ENCODE measurements at places on chromosomes 1 and 21.

DNA sequence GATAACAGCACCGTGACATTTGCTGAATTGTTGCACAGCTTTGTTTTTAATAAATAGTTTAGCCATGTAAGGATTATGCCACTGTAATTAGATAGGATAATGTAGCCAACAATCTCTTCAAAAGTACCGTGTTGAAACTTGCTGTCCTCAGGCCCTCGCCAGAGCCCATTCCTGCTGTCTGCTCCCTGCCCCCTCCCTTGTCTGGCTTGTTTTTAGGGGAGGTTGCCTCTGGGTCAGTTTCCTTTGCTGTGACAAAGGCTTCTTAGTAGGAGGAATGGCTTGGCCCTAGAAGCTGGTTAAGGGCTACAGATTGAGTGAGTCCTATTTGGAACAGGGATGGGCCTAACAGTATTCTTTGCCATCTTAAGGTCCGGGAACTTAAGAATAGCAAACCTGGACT is 107.9 kb downstream of the LMO4 start:
- DNase-seq: no peak

- peak; percentile 14 for DNase-seq
These were observed 79.8 kb upstream of the ROR1 start for GRCh38 chr1:63693944-63694571.

- DNase-seq: no peak
These were observed 83.6 kb downstream of the ST6GALNAC3 start for GRCh38 chr1:76158126-76158525.

DNA sequence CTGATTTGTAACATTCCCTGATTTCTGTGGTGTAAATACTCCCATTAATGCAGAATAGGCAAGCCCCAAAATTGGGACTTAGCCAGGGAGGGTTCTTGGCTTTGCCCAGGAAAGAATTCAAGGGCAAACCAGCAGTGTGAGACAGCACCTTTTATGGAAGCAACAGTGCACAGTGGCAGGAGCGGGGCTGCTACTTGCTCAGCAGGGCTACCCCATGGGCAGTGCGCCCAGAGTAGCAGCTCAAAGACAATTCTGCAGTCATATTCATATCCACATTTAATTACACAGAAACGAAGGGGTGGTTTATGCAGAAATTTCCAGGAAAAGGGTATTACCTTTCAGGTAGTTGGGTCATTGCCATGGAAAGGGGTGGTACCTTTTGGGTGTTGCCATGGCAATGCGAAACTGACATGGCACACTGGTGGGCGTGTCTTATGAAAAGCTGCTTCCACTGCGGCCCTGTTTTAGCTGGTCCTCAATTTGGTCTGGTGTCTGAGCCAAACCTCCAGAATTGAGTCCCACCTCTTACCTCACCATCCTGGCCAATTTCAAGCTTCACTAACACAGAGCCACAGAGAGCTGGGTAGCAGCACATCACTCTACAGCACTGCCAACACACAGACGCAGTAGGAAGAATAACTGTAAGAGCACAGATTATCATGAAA is 35.9 kb downstream of the FHAD1 start:
- no peak for DNase-seq

DNA sequence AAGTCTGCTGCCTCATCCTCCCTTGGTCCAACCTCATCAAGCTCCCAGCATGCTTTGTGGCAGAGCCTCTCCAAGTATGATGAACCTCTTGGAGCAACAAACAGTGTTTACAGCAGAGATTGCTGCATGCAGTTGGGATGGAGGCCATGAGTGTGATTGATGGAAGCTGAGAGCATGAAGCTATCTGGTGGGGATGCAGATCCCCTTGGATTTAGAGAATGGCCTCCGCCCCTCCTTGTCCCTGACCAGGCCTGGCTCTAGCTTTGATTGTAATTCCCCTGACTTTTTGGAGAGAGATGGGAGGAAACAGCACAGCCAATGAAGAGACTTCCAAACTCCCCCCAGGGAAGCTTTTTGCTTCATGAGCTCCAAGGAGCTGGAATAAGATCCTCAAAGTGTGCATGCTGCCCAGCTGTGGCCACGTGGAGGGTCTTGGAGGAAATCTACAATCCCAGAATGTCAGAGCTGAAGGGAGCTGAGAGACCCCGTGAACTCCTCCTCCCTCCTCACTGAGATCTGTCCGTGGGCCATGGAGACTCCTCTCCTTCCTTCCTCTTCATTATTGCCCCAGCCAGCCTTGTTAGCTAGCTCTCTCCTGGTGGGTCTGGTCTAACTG is 165.3 kb upstream of the USP24 start:
- DNase-seq: no peak

GRCh38 chr1:116498789-116499628 is 71.8 kb downstream of the CD58 start:
- DNase-seq: peak; percentile 39

DNA sequence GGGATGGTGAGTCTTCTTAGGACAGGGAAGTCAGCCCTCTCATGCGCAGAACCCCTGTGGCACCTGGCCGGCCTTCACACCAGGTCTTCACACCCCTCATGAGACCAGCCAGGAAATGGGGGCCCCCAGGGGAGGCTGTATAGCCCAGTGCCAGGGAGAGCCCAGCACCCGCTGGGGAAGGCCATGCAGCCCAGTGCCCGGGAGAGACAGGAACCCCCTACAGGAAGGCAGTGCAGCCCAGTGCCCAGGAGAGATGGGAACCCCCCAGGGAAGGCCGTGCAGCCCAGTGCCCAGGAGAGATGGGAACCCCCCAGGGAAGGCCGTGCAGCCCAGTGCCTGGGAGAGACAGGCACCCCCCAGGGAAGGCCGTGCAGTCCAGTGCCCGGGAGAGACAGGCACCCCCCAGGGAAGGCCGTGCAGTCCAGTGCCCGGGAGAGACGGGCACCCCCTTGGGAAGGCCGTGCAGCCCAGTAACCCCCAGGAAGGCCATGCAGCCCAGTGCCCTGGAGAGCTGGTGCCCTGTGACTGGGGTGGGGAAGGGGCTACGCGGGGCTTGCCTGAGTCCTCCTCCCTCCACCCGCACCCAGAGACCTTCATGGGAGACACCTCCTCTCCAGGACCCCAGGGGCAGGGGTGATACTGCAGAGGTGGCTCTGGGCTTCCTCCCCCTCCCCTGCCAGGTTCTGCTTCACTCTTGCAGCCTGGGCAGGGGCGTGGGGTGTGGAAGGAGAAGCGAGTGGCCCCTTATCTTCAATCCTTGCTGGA is 110.5 kb upstream of the COL6A1 start:
- no peak for DNase-seq

- DNase-seq: no peak
These were observed 823 bp upstream of the KIF1B start for GRCh38 chr1:10209590-10209904.

- no peak for DNase-seq
These were observed 6.0 kb downstream of the GLIS1 start for GRCh38 chr1:53732912-53733317.

- DNase-seq: no peak
These were observed 322.5 kb upstream of the FAM78B start for GRCh38 chr1:166489356-166489669.

DNA sequence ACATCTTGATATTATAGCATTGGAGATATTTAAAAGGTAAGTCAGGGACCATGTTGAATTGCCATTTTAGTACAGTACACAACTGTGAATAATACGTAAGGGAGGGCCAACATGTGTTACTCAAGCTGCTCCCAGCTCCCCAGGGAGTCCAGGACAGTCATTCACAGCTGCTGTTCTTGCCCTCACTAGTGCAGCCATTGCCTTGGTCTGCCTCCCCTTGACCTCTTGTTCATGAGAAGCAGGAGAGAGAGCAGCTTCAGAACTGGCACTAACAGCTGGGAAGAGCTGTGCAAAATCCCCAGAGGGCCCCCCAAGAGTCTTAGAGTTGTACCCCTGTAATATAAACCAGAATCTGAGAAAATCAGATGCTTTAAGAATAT is 16.4 kb downstream of the TCEANC2 start:
- DNase-seq: no peak

GRCh38 chr1:229279242-229279641 is 8.3 kb downstream of the RAB4A start:
- DNase-seq: no peak

DNA sequence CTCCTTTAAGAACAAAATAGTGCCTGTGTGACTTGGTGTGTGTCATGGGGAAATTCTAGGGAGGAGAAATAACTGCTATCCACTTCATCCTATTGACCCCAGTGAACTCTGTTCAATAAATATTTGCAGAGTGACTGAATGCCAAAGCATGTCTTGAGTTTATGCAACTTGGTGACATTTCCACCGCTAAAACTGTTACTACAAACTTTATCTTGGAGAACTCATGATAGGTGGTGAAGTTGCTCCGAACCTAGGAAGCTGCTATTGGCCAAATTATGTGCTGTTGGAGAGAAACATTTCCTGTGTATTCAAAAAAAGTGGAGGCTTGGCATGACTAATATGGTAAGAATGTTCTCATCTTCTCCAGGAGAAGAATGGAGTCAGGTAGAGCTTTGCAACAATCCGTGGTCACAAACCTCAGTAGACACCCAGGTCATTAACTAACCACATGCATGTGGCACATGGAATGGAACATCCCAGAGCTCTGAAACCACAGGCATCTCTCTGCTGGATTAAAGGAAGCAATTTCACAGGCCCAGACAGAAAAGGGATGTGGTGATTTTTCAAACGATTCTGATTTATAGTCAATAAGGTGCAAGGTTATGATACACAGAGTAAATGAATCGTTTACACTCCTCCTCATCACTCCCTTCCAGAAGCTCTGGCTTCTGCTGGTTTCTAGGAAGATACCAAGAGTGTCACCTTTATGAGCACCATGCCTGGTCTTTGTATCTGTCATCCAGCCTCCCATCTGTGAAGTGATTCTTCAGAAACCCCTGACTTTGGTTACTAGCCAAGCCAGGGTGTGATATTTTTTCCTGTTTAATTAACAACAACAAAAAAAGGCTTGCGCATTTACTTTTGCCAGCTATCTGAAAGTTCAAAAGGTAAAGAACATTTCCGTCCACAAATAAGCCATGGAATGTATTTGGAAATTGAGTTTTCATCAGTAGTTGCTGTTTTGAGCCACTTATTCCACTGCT is 361.1 kb downstream of the TGFB2 start:
- DNase-seq: no peak

GRCh38 chr1:167165219-167165618 is 55.5 kb upstream of the POU2F1 start:
- no peak for DNase-seq

- no peak for DNase-seq
These were observed 4.7 kb downstream of the RNF220 start for GRCh38 chr1:44409757-44410156.

GRCh38 chr21:41506005-41506594 is 1.9 kb downstream of the TMPRSS2 start:
- DNase-seq: no peak

GRCh38 chr1:188270497-188270896 is 1441.7 kb downstream of the PLA2G4A start:
- DNase-seq: no peak

DNA sequence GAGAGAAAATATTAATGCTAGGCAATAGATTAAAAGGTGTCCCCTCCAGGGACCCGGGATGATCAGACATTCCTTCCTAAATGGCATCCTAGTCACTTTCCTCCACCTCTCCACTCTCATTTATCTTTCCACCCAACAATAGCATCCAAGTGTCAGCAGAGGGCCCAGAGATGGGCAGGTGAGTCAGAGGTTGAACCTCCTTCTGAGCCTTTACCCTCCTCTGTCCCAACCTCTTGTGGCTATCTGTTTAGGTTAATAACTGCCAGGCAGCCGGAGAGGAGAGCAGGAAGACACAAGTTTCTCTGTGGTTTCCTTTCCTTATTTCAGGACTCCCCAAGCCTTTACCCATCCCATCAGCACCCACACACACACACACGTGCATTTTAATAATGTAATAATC is 4.1 kb downstream of the GJA5 start:
- DNase-seq: no peak

- DNase-seq: no peak
These were observed 67.4 kb downstream of the KCNJ6 start for GRCh38 chr21:37848721-37849490.

DNA sequence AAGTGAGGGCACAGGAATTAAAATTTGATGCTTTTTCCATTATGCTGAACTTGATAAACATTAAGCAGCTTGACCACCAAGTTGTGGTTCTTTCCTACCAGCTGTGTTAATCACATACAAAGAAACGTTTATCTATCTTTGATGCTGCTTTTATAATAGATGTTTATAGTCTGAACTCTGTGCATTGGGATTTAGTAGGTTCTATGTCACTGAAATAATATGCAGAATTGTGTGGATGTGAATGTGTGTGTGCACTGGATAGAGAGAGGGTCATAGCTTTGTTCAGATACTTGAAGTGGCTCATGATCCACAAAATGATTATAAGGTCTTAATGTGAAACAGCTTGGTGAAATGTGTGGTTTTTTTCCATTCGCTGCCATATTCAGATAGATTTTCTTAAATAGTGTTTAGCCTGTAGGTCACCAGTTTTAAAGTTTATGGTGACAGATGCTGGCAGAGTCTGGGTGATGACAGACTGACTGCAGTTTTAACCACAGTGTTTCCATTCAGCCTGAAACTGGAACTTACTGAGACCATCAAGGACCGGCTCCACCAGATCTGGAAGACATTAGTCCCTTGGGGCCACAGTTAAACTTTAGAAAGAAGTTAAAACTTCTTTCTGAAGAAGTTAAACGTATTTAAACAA is 10.2 kb downstream of the DDI2 start:
- peak; percentile 23 for DNase-seq

DNA sequence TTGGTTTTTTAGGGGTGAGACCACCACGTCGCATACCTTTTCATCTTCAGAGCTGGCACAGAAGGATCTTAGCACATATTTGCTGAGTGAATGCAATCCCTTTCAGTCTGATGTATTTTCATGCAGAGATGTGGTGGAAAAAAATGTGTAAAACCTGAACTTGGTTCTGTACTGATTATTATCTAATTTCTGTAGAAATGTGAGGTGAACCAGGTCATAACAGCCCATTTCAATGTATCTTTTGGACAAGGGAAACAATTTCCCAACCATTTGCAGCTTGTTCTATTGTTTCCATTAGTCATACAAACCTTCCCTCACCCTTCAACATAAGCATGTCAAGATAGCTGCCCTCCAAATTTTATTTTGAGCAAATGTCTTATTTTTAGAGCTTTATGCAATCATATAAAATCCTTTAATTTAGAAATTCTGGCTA is 46.8 kb upstream of the RUNX1 start:
- no peak for DNase-seq

DNA sequence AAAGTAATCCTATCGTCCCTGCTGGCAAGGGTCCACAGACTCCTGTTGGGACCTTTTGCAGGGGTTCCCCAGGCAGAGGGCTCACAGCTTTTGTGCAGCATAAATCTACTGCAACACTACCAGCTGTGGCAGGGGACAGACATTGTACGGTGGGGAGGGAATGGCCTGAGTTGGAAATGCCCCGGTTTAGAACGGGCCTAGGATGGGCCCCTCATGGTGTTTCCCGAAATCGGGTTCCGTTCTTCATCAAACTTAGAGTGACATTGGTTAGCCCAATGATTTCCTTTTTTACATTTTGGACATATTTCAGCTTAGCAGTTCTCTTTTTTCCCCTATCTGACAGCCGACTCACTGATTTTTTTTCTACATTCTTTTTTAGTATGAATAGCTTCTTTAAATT is 26.5 kb upstream of the SAMD11 start:
- DNase-seq: no peak

- no peak for DNase-seq
These were observed 91.4 kb upstream of the PLXNA2 start for GRCh38 chr1:208335371-208336136.

GRCh38 chr1:156745881-156746280 is 5.0 kb upstream of the MRPL24 start:
- DNase-seq: no peak

- DNase-seq: no peak
These were observed 115.4 kb upstream of the TIAM1 start for GRCh38 chr21:31459457-31459856.

Data from GM12891 (cell line).